Stimulated activated CD4-positive, alpha-beta T cell treated with anti-CD3 and anti-CD28 coated beads, Interleukin-4, amount 100 ng/mL, for 4 hours (primary cell): ENCODE measurements at places on chromosomes 7 and 10.

DNA sequence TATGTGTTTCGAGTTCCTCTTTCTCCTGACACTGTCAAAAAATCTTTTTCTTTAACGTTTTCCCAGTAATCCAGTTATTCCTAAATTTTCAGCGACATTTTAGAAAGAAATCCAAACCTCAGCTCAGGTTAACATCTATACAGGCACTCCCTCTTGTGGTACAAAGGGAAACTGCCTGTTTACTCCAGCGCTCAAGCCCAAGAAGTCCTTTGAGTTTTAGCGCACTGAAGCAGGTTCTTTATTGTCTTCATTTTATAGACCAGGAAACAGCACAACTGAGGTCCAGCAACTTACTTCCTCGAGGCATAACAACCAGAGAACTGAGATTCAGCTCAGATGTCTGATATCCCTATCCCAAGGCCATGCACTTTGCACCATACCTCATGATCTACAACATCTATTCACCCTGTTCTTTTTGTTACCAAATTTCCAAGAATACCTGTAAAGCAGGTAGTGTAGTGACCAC is 287.2 kb upstream of the MKLN1 start:
- peak; percentile 38 for DNase-seq

DNA sequence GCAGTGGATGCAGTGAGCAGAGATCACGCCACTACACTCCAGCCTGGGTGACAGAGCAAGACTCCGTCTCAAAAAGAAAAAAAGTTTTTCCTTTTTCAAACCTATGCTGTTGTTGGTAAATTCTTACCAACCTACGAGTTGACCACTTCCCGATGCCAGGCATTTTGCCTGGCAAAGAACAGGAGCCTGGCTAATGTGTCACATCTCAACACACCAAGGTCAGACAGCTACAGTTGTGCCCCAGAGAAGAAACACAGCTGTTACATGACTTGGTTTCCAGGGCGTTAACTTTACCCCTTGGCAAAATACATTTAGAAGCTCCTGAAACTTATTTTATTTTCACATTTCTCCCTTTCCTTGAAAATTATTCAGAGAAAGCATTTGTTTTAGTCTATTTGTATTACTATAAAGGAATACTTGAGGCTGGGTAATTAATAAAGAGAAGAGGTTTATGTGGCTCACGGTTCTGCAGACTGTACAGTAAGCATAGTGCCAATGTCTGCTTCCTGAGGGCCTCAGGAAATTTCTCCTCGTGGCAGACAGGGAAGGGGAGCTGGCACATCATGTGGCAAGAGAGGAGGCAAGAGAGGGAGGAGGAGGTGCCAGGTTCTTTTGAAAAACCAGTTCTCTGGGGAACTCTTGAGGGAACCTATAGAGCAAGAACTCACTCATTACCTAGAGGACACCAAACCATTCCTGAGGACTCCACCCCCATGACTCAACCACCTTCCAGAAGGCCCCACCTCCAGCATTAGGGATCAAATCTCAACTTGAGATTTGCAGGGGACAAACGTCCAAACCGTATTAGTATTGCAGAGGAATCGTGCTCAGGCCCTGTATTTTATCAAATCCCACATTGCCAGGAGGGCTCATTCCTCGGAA is 83.3 kb downstream of the PAXIP1 start:
- DNase-seq: no peak

GRCh38 chr10:36198322-36198721 is 556.2 kb upstream of the FZD8 start:
- DNase-seq: no peak

DNA sequence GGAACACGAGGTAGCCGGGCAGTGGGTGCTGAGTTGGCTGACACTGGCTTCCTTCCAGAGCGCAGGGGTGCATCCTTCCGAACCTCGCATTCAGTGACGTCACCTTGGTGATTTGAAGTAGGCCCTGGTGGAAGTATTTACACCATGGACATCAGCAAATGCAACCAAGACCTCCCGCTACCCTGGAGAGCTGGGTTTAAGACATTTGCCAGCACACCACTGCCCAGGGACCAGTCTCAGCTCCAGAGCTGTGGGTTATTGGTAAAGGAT is 106.4 kb upstream of the GPR26 start:
- no peak for DNase-seq

GRCh38 chr7:61111-61510 is 131.3 kb upstream of the FAM20C start:
- no peak for DNase-seq

DNA sequence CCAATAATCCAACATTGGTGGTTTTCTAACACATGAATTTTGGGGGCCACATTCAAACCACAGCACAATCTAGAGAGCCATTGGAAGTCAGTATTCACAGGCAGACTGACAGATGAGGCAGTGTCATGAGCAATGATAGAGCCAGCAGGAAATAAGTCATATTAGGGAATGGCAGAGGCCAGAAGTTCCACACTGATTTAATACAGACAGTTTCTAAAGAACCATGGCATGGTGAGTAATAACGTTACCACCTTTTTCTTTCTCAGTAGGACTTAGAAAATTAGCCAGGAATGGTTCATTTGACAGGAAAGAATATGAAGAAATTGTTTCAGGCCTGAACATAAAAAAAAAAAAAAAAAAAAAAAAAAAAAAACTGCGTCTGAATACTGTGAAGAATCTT is 210.3 kb downstream of the GPAM start:
- DNase-seq: no peak

GRCh38 chr10:5563991-5564536 is 39.3 kb downstream of the CALML3 start:
- peak; percentile 43 for DNase-seq

- no peak for DNase-seq
Measured at GRCh38 chr10:101762736-101763135, 13.2 kb downstream of the FGF8 start.

- no peak for DNase-seq
Measured at GRCh38 chr10:23779301-23779700, 340.4 kb downstream of the OTUD1 start.

- DNase-seq: no peak
Measured at GRCh38 chr7:120799147-120799546, 58.8 kb downstream of the TSPAN12 start.

GRCh38 chr7:30163231-30163894 is 28.6 kb downstream of the MTURN start:
- no peak for DNase-seq

DNA sequence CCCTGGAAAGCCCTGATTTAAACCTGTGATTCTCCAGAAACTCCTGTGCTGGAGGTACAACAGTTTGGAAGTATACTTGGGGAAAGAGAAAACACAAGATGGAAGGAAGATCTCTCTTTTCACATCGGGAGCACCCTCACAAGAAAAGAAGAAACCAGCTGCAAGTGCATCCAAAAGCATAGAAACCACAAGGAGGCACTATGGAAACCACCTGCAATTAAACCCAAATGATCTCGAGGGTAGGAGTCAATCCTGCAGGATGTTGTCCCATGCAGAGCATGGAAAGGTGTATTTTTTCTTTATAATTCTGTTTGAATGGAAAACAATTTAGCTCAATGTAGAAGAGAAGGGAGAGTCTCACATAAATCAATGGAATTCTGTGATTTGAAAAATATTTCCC is 210.5 kb downstream of the TWIST1 start:
- no peak for DNase-seq

GRCh38 chr7:101536232-101536631 is 92.9 kb downstream of the MYL10 start:
- DNase-seq: no peak

- DNase-seq: no peak
Measured at GRCh38 chr10:118838364-118838763, 83.6 kb upstream of the CACUL1 start.

GRCh38 chr10:13457958-13458686 is 70.7 kb downstream of the BEND7 start:
- DNase-seq: no peak
